Stimulated activated CD8-positive, alpha-beta memory T cell treated with anti-CD3 and anti-CD28 coated beads, Interleukin-4, amount 100 ng/mL, for 48 hours (primary cell): ENCODE measurements at places on chromosomes 3 and 15.

GRCh38 chr3:93981649-93982048, 1.7 kb downstream of the ARL13B start:
- no peak for DNase-seq

- DNase-seq = no peak
Observed at GRCh38 chr15:89016549-89017041, 71.7 kb upstream of the ABHD2 start.

DNA sequence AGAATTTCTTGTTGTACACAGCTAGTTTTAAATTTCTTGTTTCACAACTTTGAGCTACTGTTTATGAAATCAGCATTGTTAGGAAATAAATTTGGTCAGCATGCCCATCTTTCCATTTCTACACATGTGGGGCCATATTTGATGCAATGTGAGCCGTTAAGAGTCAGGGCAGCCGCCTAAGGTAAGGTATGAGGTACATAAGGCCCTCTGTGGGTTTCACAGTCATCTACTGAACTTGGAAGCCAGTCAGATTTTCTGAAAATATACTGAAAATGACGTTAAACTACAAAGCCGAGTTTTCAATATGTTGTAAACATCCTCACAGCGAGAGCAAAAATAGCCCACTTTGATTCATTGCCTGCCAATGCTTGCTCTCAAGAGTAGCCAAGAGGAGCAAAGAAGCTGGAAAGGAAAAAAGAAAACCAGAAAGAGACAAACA, 94.7 kb upstream of the PDZRN3 start:
- DNase-seq = no peak

DNA sequence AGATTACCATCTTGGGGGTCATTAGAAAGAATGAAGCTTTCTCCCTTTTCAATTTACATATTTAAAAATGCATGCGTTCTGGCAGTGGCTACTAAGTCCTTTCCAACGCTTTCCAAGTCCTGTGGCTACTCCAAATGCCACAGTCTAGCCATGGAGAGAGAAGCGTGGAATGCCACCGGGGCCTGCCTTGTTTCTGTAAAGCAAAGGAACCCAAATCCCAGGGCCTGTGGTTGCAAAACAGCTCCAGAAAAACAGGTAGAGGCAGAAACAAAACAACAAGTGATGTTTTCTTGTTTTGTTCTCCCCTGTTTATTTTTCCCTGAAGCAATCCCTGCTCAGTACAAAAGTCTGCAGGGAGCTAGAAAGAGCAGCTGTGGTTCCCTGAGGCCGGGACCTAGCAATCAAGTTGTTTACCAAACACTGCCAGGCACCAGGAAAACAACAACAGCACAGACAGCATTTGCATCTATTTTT, 85.5 kb downstream of the FOXP1 start:
- DNase-seq = no peak

- no peak for DNase-seq
Observed at GRCh38 chr3:177944228-177944661, 592.0 kb upstream of the KCNMB2 start.

GRCh38 chr15:66408254-66408653, 21.5 kb downstream of the MAP2K1 start:
- no peak for DNase-seq

GRCh38 chr3:108983051-108983450, 29.4 kb upstream of the GUCA1C start:
- no peak for DNase-seq

GRCh38 chr15:67000896-67001295, 64.5 kb upstream of the SMAD3 start:
- DNase-seq = no peak

DNA sequence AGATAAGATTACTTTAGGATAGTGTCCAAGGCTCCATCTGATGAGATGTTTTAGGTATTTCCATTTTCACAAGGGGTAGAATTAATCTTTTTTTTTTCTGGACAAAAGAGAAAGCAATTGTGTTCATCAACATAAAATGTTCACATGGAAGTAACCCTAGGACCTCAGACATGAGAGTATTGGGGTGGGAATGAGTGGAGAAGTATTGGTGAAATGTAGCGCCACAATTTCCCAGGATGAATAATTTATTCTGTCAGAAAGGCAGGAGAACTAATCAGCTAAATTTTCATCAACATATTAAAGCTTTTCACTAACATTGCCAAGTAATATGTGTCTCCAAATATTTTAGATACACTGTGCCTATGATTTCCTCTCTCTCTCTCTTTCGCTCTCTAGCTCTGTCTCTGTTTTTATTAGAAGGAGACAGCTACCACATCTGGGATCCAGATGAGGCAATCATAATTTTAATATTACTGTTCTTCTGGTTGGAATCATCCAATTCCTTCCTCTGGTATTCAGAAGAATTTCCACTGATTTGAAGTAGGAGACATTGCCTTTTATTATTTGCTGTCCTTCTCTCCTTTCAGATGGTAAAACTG, 21.6 kb upstream of the ZNF280D start:
- no peak for DNase-seq

- DNase-seq = no peak
Observed at GRCh38 chr3:66338927-66339326, 118.1 kb downstream of the SLC25A26 start.

GRCh38 chr3:193686665-193687483, 93.9 kb downstream of the OPA1 start:
- DNase-seq = no peak

GRCh38 chr15:42736178-42736792, 643 bp downstream of the CDAN1 start:
- peak; percentile 33 for DNase-seq

DNA sequence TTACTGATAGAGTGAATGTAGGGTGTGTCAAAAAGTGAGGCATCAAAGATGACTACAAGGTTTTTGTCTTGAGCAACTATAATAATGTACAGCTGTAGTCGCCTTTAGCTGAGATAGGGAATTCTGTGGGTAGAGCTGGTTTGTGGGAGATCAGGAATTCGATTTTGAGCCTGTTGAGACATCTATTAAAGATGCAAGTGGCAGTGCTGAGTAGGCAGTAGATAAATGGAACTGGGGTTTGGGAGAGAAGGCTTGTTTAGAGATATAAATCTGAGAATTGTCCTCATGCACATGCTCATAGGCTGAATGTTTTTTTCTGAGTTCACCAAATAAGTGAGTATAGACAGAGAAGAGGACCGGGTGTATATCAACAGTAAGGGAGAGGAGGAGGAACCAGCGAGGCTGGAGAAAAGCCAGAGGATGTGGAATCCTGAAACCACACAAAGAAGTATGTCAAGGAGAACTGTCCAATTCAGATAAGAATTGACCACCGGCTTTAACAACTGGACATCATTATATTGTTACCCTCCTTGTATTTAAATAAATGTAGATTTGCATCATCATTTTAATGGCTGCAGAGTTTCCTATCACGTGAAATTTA, 146.0 kb upstream of the TNIK start:
- no peak for DNase-seq

DNA sequence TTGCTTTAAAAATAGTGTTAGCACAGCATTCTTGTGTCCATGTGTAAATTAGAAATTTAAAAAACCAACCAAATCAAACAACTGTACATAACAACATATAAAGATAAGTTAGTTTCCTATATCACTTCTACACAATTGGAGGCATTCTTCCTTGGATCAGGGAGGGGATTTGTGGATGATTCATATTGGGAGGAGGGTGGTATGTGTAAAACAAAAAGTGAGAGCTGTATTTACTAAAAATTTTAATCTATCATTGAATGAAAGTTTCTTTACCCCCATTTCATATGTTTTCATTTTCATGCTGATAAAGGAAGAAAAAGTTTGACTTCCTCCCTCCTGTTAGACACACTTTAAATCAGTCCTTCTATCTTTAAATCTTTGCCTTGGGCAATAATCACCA, 325.0 kb downstream of the SATB1 start:
- DNase-seq = no peak

GRCh38 chr3:32592011-32592410, 21.4 kb upstream of the DYNC1LI1 start:
- DNase-seq = no peak

- DNase-seq = no peak
Observed at GRCh38 chr3:195025056-195025883, 245.7 kb downstream of the XXYLT1 start.

DNA sequence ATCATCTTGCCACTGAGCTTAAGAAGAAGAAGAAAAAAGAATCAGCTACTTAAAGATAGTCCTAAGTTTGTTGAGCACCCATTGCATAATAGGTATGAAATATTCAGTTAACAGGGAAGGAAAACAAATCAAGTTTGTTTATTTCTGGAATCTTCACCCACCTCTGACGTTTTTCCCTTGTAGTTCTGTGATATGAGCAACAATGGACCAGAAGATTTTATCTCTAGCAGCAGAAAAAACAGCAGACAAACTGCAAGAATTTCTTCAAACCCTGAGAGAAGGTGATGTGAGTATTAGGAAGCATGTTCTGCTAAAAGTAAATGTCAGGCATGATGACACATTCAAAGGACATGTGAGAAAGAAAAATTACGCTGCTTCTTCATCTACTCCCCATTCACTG, 3.7 kb downstream of the FANCI start:
- no peak for DNase-seq

GRCh38 chr3:9388562-9389272, 8.7 kb upstream of the SETD5 start:
- no peak for DNase-seq

DNA sequence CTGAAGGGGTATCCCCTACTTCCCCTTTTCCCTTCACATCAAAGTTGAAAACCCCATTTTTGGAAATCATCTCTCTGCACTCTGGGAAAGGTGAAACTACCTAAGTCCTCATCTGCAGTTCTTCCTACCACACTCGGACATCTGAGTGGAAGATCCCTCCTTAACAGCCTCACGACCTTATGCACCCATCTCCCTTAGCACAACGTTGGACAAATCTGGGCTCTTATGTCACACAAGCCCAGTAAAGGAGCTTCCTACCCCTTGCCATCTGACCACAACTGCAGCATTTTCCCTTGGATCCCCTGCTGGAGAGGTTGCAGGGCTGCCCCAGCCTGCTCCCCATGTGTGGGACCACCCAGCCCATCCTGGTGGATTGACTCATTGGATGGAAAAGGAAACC, 252.1 kb upstream of the ST8SIA2 start:
- DNase-seq = no peak

- DNase-seq = no peak
Observed at GRCh38 chr3:129688271-129688895, 81.9 kb upstream of the PLXND1 start.

GRCh38 chr3:195082811-195083210, 188.1 kb downstream of the XXYLT1 start:
- DNase-seq = no peak

DNA sequence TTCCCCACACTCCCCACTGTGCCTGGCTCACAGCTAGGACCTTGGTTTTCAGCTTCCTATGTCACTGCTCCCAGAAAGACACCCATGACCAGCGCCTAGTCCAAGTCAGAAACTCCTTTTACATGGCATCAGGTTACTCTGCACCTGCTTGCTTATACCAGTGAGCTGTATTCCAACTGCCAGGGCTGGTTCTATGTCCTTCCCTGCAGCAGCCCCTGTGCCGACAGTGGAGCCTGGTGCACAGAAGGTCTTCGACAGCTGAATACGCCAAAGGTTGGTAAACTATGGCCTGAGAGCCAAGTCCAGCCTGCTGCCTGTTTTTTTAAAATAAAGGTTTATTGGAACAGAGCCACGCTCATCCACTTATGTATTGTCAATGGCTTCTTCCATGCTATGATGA, 102.5 kb downstream of the IQSEC1 start:
- no peak for DNase-seq

DNA sequence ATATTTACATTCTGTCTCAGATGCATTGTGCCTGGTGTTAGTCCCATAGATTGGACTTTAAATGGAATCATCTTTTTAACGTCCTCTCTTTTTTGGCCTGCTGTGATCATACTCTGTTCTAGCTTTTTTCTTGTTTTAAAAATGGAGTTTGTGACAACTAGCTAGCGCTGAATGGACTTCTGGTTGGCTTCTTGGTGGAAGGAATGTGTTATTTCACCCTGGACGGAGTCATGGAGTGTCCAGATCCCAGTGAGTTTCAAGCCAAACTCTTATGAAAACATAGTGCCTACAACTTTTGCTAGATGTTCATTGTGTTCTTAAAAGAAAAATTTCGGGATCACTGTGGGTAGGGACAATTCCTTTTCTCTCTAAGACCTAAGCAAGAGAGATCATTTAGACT, 192.6 kb downstream of the TCF12 start:
- DNase-seq = no peak

GRCh38 chr3:120407508-120408287, 43.1 kb downstream of the FSTL1 start:
- no peak for DNase-seq

- DNase-seq = no peak
Observed at GRCh38 chr15:65937054-65937453, 67.8 kb downstream of the RAB11A start.

DNA sequence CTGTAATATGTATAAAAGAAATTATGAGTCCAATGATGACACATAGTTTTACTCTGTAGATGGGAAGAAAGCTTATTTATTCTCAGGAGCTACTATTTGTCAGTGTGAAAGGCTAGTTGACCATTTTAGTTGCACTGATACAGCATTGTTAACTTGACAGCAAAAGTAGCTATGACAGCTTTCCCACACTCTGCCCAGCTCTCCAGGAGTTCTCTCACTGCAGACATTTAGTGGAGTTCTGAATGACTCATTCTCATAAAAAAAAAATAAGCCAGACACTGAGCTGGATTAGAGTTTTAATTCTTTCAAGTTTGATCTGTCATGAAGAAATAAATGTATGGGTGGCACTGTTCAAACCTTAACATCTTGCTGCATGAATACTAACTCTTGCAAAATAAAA, 77.2 kb upstream of the CFAP20DC start:
- no peak for DNase-seq

- DNase-seq = no peak
Observed at GRCh38 chr3:14814411-14814871, 4.3 kb upstream of the FGD5 start.

- DNase-seq = peak; percentile 39
Observed at GRCh38 chr3:121545049-121545573, 677 bp downstream of the POLQ start.

- DNase-seq = no peak
Observed at GRCh38 chr3:10417847-10418246, 87.5 kb downstream of the ATP2B2 start.

DNA sequence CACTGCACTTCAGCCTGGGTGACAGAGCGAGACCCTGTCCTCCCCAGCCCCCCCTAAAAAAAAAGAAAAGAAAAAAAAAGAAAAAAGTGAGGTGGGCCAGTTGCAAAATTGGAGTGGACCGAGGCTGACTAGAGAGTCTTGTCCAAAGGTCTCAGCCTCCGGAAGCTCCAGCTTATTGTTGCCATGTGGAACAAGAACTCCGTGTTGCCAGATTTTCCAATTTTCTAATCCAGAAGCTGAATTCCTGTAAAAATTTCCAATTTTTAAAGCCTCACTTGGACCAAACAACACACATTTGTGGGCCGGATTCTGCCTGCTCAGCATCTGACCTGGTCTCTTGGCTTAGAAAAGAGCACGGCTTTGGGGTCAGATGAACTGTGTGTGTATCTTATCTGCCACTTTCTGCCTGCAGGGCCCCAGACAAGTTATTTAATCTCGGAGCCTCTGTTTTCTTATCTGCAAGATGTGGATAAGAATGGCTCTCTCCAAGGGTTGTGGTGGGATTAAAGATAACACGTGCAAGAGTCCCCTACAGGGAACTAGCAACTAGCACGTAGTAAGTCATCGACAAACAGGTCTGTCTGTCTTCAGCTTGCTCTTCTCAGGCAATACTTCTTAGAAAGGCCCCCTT, 73.7 kb upstream of the TLE3 start:
- no peak for DNase-seq

GRCh38 chr15:35665896-35666536, 120.1 kb upstream of the DPH6 start:
- DNase-seq = no peak
